ENCODE measurements at places on chromosomes 6 and 20. TPM values are rescaled to one million over a fixed set of nuclear protein-coding genes. Genes with fewer than 3 reads are reported as not detected.

DNA sequence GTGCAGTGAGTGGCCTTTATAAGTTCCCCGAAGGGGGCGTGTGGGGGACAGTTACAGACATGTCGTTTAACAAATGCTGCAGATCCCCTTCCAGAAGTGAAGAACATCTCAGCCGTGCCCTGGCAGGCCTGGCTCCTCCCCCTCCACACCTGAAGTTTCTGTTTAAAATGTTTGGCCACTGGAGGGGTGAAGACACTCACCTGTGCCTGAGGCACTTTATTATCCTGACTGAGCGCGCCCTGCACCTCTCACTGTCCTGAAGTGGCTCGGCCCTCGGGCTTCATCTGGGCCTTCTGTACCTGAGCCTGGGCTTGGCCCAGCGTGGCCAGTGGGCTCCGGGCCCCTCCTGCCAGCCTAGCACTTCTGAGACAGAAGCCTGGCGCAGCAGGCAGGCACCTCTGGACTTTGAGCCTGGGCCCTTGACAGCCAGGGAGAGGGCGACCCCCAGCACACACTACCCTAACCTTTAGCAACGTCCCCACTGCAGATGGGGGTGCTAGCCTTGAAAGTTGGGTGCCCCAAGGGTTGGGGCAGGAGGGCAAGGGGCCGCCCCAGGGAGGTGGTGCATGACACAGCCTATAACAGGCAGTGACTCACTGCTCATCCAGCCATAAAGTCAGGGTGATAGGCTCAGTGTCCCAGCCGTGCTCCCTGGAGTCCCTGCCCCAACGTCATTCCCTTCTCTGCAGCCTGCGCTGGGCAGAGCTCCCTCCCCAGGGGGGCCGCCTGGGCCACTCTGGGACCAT lies 13.6 kb upstream of the GATA5 start:
- H3K4me3 ChIP-seq = no peak overlapping the region
- peaks cover 15% of the 10 kb centered on the region for H3K4me1 ChIP-seq
- DNase-seq = peak; percentile 68
- H3K27me3 ChIP-seq = peaks cover 33% of the 10 kb centered on the region
- H3K27ac ChIP-seq = no peak overlapping the region

DNA sequence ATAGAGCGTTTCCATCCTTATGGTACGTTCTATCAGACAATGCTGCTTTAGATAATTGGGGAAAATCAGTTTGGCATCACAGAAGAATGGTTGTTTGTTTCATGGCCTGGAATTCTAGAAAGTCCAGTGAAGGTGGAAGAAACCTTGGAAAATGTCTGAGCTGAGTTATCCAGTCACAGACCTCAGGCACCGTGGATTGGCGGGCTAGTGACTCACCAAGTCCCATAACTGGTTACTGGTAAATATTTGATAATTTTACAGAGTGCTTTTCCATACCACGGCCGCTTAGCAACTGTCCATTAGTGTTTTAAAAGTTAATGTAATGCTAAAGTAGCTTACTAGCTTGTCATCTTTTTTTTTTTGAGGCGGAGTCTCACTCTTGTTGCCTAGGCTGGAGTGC lies 99.4 kb downstream of the SLC35B3 start:
- H3K27me3 ChIP-seq = no peaks in the 10 kb centered on the region
- H3K27ac ChIP-seq = no peak overlapping the region
- no peak overlapping the region for H3K4me3 ChIP-seq
- H3K36me3 ChIP-seq = no peaks in the 10 kb centered on the region

DNA sequence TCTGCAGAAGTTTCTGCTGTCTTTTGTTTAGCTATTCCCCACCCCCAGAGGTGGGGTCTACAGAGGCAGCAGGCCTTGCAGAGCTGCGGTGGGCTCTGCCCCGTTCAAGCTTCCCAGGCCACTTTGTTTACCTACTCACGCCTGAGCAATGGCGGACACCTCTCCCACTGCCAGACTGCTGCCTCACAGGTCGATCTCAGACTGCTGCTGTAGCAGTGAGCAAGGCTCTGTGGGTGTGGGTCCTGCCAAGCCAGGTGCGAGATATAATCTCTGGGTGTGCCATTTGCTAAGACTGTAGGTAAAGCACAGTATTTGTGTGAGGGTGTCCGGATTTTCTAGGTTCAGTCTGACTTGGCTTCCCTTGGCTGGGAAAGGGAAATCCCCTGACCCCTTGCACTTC lies 23.6 kb upstream of the ZNF337 start:
- DNase-seq = no peak
- H3K27me3 ChIP-seq = no peaks in the 10 kb centered on the region
- H3K27ac ChIP-seq = no peak overlapping the region
- no peaks in the 10 kb centered on the region for H3K36me3 ChIP-seq
- no peaks in the 10 kb centered on the region for H3K4me1 ChIP-seq

DNA sequence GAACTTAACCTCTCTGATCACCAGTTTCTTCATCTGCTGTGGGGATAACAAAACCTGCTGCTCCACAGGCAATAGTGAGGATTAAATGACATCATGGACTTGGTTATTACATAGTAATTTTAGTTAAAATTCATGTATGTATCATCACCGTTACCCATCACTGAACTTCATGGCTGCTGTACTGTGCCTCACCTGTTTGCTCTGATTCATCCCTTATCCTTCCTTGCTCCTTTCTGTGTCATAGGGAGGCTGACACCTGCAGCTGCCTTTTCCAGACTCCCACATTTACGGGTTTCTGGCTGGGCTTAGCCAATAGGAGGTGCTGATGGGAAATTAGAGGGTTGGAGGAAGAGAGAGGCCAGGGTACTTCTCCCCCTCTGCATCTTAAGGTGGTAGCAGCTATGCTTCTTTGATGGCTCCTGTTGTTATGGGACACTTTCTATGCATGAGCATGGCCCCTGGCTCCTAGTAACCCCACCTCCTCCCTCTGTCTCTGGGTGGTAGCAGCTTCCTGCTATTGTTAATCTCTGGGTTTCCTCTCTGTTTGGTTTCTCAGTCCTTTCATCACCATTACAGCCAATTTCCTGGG lies 332.1 kb downstream of the DHX35 start:
- H3K27ac ChIP-seq = no peak overlapping the region
- H3K27me3 ChIP-seq = peaks cover 12% of the 10 kb centered on the region
- H3K36me3 ChIP-seq = no peaks in the 10 kb centered on the region
- H3K4me1 ChIP-seq = no peaks in the 10 kb centered on the region
- no peak for DNase-seq

DNA sequence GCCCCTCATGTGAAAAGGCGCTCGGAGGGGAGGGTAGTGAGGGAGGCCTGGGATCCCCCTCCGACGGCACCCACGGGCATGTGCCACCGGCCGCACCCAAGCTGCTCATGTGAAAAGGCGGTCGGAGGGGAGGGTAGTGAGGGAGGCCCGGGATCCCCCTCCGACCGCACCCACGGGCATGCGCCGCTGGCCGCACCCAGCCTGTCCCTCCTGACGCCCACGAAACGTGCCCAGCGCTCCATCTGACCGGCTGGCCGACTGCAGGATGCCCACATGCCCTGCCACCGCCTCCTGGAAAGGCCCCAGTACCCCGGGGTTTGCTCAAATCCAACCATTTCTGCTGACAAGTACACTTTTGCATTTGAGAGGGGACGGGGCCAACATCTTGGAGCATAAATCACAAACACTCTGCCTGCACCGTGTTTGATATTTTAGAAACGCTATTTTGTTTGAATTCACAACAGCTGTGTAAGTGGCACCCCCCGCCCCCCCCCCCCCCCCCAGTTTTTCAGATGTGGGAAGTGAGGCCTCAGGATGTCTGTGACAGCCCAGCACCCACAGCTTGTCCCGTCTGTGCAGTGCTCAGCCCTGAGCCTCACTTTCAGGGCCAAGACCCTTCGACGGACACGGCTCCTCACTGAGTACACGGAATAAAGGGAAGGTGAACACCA lies 34.1 kb downstream of the SLC2A4RG start:
- H3K36me3 ChIP-seq = no peaks in the 10 kb centered on the region
- no peak overlapping the region for H3K27ac ChIP-seq
- H3K4me1 ChIP-seq = peaks cover 11% of the 10 kb centered on the region
- no peak overlapping the region for H3K4me3 ChIP-seq
- DNase-seq = no peak

DNA sequence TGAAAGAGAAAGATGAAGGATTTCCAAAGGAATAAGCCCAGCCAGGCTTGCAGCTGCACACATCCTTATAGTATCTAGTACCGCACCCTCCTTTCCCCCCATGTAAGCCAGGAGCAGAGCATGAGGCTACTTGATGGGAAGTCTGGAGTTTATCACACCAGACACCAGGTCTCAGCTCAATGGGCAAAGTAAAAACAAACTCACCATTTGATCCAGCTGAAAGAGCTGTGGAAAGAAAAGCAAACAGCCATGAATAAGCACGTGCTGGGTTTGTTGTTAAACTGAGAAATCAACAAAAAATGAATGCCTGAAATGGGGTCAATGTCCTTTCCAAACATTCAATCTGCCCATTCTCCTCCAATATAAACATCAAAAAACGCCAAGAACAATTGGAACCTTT lies 50.6 kb upstream of the MAP7 start:
- H3K4me1 ChIP-seq = no peaks in the 10 kb centered on the region
- no peak overlapping the region for H3K4me3 ChIP-seq
- H3K27me3 ChIP-seq = no peaks in the 10 kb centered on the region
- no peak for DNase-seq

Gene PFDN4
- total RNA-seq = 49.5 TPM

All from PC-9 (cell line).